ENCODE measurements at places on chromosomes 4 and X.

DNA sequence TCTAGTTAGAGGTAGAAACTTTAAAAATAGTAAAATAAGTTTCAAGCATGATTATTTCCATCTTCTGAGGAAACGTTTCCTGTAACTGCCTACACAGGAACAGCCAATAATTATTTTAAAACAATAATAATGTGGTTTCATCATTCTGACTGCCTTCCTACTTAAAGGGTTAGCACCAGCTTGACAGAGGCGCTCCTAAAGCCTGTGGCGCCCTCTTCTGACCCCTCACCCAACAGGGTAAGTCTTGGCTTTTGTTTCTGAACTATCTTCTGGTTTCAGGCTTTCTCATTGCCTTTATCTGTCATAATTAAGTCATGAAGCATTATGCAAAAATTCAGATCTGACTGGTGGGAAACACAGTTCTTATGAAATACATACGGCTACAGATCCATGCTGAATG, 96.7 kb downstream of the ITM2A start:
- no peak for DNase-seq

DNA sequence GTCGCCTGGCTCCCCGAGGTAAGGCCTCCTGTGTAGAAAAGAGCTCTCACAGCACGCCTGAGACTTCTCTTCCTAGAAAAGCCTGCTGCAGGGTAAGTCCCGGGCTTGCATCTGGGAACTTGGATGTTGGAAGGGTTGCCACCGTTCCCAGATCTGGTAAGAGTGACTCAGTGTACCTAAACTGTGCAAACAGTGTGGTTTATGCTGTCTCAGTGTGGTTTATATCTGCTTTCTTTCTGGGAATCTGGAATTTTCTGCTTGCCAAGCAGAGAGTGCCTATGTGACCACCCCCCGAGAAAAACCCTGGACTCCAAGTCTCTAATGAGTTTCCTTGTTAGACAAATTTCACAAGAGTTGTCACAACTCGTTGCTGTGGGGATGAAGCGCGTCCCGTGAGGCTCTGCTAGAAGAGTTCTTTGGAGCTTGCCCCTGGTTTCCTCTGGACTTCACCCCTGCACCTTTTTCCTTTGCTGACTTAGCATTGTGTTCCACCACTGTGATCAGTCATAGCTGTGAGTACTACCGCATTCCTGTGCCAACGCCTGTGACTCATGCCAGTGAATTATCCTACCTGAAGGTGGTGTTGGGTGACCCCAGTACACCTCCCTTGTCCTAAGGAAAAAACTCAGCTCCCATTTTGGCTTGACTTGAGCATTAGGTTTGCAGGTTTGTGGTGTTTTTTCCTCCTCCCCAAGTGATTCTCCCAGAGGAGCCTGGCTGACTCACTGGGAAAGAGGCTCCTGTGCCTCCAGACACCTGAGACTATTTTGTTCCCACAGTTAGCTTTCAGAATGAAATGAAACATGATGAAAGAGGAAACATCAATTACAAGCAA, 14.5 kb downstream of the SLC2A9 start:
- no peak for DNase-seq

GRCh38 chr4:48409203-48409602, 67.9 kb downstream of the SLAIN2 start:
- no peak for DNase-seq

GRCh38 chr4:147924604-147925412, 192.9 kb downstream of the ARHGAP10 start:
- no peak for DNase-seq

DNA sequence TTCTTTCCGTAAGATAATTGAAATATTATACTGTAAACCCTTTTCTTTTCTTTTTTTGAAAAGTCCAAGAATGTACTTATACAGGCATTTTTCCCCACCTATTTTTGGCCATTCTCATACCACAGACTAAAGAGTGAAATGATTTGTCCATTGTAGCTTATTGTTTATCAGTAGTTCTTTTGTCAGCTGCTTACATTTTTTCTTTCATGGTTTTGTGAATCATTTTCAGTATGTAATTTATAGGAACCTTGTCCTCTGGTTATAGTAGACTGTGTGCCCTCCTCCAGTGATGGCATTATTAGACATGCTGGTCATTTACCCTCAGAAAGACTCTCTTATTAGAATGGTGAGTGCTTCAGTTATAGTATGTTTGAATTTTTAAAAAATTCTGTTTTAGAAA, 56.7 kb downstream of the CCKAR start:
- no peak for DNase-seq

DNA sequence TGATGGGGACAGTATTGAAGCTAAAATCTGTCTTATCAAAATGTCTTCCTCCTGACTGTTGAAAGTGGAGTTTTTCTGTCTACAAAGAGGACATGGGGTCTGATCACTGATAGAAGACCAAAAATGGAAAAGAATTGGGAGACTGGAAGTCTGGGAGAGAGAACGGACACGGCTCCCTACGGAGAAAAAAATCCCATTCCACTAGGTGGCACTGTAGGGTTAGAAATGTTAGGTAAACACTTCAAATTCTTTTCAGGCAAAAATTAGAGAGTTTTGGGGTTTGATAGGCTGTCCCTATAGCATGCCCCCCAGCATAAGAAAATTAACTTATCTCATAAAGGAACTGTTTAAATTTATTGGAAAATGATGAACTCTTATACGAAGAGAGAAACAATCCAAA, 200.5 kb downstream of the FAM133A start:
- DNase-seq = peak; percentile 36
